ENCODE measurements at places on chromosomes 16 and 17. TPM values are rescaled to one million over a fixed set of nuclear protein-coding genes. Genes with fewer than 3 reads are reported as not detected.

DNA sequence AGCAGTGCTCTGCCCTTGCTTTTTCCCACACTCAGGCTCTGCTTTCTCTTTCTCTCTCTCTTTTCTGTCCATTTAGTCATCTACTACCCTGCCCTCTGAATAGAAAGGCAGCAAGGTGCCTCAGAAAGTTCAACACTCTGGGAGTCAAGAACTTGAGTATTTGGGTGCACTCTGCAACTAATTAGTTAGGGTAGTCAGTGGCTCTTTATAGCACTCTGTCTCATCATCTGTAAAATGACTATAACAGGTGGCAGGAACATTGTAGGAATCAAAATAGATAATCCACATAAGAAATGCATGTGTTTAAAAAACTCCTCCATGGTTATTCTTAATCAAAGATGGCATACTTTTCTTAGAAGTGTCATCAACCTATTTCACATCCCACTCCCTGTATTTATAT lies 7.2 kb downstream of the OR2C1 start:
- peak; percentile 74 for DNase-seq

Gene PTGES3L
- total RNA-seq, result 28.8 TPM

Gene CAMKK1
- total RNA-seq, result 2.6 TPM

DNA sequence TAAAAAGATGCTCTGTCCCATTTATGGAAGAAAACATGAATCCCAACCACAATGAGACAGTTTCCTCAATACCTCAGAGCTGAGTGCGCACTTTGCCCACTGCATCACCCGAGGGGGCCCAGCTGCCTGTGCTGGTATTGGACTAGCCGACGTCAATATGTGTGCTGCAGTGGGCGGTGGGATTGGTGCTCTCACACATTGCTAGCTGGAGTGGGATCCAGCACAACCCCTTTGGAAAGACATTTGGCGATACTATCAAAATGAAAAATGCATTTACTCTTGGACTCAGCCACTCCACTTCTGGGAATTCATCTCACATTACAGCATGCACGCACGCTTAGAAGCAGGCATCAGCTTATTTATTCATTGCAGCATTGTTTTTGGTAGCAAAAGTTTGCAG lies 289.2 kb upstream of the FOXF1 start:
- DNase-seq, result no peak

GRCh38 chr16:785563-786535 lies 2.3 kb downstream of the RPUSD1 start:
- peak; percentile 32 for DNase-seq

All from myocyte (in vitro differentiated cells).